ENCODE measurements at places on chromosomes 3 and 15.

DNA sequence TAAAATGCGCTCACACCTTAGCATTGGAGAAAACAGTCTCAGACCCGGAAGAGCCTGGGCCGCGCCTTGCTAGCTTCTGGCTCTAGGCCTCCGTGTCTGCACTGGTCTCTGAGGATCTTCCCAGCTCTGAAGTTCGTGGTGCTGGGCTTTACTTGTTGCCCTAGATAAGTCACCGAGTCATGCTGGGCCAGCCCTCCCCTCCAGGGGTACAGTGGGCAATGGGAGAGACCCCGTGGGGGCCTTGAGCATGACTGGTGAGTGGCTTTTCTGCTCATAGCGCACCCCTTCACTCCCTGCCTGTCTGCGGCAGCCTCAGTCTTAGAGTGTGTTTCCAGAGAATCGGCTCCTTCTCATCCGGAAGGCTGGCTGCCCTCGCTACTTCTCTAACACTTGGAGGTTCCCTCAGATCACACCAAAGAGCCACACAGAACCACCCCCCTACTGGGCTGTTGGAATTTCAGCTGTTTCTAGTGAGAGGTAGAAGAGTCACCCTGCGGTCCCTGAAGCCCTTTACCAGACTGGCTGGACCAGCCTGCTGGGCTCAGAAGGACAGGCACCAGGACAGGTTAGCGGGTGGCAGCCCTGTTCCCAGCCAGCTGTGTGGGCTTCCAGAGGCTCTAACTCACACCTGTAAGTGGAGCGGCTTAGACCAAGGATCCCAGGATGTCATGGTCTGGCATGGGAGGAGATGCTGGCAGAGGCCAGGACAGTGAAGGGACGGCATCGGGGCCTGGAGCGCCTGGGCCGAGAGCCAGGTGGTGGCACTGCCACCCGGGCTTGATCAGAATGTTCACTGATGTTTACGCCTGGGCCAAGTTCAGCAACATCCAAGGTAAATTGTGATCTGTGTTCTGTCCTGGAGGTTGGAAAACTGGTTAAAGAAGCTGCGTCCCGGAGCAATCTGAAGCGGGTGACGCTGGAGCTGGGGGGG is 17.9 kb downstream of the ALDH1A3 start:
- DNase-seq = no peak

GRCh38 chr3:26704736-26705135 is 82.2 kb downstream of the LRRC3B start:
- DNase-seq = no peak

- no peak for DNase-seq
These were observed 18.9 kb downstream of the CYP19A1 start for GRCh38 chr15:51319539-51319938.

- DNase-seq = no peak
These were observed 142.5 kb downstream of the NR1I2 start for GRCh38 chr3:119924111-119925094.

- no peak for DNase-seq
These were observed 26.9 kb downstream of the ABTB1 start for GRCh38 chr3:127699416-127700300.

DNA sequence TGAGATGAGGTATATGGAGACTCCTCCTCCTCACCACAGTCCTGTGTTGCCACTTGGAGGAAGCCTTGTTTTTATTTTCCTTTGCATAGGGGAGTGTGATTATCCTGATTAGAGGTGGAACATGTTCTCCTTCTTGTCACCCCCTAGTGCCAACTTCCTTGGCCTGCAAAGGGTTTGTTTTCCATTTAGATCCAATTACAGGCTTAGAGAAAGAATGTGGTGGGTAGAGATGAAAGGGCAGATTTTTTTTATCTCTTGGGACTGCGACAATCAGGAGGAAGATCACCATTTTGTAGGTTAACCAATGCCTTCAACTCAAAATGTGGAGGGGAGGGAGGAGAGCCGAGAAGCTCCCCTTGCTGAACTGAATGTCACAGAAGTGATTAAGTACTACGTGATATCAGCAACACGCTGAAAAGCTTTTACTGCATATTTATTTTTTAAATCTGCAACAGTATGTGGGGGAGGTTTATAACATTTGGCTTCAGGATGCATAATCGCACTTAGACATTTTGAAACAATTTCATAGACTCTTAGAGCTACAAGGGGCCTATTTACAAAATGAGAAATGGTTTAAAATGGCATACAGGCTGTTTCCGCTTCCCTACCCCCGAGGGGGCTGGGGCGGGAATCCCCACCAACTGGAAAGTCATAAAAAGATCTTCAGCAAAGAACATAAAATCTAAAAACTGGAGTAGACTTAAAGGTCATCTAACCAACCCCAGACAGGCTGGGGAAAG is 2.4 kb downstream of the LMCD1 start:
- no peak for DNase-seq

DNA sequence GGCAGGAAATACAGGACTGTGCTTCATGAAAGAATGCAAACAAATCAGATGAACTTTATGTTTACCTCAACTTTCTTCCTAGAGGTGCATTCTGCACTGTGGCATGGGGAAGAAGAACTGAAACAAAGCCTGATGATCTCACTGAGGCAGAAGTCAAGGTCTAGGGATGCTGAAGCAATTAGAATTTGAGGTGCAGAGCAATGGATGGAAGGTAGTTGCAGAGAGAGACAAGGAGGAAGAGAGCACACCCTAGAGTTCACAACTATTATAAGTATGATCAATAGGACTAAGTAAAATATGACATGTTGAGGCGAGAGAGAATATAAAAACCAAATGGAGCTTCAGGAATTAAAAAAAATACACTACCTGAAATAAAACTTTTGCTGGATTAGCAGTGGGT is 420.1 kb downstream of the EDEM1 start:
- no peak for DNase-seq

DNA sequence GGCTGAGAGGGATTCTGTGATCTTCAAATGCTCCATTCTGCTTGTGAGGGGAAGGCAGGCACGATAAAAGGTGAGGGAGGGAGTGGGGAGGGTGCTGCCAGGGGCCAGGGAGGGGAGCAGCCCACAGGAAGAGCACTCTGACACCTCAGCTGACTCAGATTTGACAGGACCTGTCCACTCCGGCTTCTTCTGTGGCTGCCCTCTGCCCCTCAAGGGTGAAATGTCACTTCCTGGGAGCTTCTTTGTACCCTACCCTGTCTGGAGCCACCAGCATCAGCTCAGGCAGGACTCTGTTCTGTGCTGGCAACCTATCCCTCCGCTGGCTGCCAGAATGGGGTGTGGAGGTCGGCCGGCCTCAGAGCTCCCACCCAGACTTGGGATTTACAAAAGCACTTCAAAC is 114.0 kb upstream of the HACD2 start:
- no peak for DNase-seq

DNA sequence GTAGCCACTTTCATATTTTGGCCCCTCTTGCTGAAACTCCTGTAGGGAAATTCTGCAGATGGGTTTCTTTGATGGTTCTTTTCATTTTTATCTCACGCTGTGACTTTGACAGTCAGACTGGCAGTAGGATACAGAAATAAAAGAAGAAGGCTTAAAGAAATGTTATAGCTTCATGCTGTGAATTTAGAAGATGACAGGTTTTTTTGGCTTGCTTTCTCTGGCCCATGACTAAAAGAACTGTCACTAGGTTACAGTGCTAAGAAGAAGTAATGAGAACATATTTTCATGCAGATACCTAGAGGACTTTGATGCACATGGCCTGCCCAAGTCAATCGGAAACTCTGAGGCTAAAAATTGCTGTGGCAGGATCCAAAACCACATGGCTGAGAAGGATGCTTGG is 334.5 kb downstream of the EPHA6 start:
- DNase-seq = no peak

DNA sequence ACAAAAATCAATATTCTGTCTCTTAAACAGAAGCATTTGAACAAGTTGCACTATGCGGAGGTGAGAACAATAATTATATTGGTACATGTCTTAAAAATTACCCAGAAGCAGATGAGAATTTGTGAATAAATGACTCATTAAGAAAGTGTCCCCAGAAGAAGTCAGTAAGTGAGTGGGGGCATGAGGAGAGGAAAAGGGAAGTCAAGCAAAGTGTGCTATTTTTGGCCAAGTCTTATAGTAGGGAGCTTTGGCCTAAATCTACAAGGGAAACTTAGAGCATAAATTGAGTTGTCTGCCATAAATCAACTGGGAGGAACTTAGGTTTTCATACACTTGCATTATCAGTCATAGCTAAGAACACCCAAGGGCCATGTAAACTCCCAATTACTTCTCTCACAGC is 86.9 kb upstream of the SATB1 start:
- no peak for DNase-seq

DNA sequence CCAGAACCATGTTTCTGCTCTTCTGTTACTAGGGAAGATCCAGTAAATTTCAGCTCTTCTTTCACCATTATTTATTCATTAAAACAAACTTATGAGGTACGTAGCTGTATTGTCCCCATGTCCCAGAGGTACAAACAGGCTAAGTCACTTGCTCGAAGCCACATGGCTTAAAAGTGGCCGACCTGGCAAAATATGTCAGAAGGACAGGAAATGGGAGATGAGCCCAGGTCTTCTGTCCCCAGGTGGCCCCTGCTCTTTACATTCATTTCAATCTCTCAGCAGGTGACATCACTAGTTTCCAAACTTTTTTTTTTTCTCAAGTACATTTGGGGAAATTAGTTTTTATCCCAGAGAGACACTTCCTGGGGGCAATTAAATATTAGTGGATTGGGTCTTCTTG is 34.1 kb upstream of the LPP start:
- no peak for DNase-seq

- no peak for DNase-seq
These were observed 107.8 kb downstream of the PTPRG start for GRCh38 chr3:61669203-61669602.

- DNase-seq = no peak
These were observed 259.6 kb upstream of the CTNNB1 start for GRCh38 chr3:40939741-40940130.

DNA sequence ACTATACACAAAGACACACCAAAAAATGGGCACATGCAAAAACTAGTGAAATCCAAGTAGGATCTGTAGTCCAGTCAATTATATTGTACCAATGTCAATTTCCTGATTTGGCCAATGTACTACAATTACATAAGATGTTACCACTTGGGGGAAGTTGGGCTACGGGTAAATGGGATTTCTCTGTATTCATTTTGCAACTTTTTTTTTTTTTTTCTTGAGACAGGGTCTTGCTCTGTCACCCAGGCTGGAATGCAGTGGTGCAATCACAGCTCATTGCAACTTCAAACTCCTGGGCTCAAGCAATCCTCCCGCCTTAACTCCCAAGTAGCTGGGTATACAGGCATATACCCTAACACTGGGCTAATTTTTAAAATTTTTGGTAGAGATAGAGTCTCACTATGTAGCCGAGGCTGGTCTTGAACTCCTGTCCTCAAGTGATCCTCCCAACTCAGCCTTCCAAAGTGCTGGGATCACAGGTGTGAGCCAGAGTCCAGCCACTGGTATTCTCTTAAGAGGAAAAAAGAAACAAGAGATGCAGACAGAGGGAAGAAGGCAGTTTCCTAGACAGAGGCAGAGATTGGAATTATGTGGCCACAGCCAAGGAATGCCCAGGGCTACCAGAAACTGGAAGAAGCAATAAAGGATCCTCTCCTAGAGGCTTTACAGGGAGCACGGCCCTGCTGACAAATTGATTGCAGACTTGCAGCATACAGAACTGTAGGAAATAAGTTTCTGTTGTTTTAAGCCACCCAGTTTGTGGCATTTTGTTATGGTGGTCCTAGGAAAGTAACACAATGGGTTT is 33.3 kb downstream of the TFDP2 start:
- DNase-seq = no peak

GRCh38 chr3:158918008-158918407 is 116.2 kb downstream of the MFSD1 start:
- DNase-seq = no peak

- no peak for DNase-seq
These were observed at the start of gene ACKR4 for GRCh38 chr3:132596816-132597433. ACKR4 (plus strand) TSS chr3:132597270; CDS start chr3:132600398, 3,128 bp downstream.

DNA sequence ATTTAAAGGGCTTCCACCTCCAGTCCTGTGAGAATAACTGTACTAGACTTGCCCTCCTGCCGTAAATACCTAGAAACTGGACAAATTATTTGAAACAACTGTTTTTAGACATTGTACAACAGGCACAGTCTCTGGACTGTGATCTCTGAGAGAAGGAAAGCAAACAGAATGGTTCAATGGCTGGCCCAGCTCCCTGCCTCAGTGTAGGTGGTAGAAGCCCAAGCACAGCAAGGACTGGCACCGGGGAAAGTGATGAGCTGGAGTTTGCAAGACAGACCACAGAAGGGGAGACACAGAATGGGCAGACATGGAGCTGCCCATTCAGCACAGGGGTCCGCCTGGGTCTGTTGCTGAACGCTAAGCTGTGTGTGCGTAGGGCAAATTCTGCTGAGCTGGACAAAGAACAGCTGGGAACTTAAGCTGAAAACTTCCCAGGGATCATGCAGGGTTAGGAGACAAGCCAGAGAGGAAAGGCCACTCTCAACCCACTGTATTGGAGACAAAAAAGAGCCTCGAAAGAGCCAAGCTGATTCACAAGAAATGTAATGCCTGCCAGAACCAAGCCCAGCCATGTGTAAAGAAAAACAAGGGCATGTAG is 52.6 kb upstream of the SEC61A1 start:
- DNase-seq = no peak

Data from muscle of back (tissue), 13 donors.